GM04503 (cell line): ENCODE measurements at places on chromosomes 1 and 21.

GRCh38 chr1:6418668-6419396 is 887 bp downstream of the HES2 start:
- DNase-seq, result no peak

DNA sequence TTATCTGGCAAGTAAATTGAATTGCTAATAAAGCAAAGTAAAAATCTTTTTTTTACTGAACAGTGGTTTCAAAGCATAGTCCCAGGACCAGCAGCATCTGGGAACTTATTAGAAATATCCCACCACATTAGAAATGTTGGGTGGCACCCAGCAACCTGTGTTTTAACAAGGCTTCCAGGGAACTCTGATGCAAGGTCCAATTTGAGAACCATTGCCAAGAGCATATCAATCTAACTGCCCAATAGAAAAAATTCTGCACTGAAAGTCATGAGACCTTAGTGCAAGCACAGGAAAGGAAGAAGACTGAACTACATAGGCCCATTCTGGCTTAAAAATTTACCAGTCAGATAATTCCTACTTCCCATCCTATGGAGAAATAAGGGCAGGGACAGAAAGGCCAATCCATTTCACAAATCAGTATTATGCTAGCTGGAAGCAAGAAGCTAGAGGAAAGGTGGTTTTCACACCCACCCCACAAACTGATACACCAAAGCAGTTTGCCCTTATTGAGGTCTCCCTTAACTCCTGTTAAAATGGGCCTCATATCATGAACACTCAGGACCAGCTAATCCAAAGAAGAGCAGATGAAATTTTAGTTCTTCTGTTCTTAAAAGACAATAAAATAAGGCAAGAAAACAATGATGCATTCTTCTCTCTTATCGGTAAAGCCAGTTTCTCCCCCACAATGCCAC is 17.5 kb upstream of the C1orf105 start:
- DNase-seq, result no peak

DNA sequence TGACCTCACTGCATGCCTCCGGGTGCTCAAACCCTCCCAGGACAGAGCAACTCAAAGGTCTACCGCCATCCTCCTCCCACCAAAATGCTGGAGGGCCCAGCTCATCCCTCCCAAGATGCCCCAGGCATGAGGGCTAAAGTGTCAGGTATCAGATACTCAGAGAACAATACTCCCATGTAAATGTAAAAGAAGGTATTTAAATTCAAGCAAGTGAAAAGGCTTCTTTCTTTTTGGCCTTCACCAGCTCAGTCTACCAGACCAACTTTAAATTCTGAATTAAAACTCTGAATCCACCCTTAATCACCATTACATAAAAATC is 3.0 kb downstream of the PARP1 start:
- DNase-seq, result no peak

DNA sequence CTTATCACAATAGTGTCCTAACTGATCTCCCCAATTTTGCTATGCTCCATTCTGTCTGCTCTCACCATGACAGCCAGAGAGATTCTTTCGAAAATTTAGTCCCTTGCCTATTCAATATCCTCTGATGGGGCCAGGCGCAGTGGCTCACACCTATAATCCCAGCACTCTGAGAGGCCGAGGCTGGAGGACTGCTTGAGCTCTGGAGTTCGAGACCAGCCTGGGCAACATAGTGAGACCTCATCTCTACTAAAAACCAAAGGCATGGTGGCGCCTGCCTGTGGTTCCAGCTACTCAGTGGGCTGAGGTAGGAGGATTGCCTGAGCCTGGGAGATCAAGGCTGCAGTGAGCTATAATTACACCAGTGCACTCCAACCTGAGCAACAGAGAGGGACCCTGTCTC is 16.1 kb upstream of the PDZK1IP1 start:
- no peak for DNase-seq

DNA sequence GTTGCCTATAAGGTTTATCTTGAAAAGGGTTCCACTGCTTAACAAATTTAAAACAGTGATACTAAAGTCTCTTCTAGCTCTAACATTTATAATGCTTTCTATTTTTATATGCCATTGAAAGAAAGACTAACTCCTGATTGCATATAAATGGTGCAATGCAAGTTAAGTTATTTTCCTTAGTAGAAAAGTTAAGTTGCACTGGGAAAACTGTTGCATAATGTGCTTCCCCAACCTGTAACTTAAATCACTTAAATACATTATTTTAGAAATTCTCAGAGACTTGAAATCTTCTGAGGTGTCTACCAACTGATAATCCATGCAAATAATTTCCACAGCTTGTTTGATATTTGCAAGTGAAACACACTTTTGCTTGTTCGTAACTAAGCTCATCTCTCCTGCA is 175.0 kb upstream of the HMCN1 start:
- no peak for DNase-seq
